ENCODE measurements at places on chromosomes 16 and 17.
A peak's percentile ranks its signal among the peaks of the same experiment; 100 is the strongest.

- DNase-seq = no peak
Measured at GRCh38 chr17:55959756-55960155, 193.5 kb upstream of the ANKFN1 start.

DNA sequence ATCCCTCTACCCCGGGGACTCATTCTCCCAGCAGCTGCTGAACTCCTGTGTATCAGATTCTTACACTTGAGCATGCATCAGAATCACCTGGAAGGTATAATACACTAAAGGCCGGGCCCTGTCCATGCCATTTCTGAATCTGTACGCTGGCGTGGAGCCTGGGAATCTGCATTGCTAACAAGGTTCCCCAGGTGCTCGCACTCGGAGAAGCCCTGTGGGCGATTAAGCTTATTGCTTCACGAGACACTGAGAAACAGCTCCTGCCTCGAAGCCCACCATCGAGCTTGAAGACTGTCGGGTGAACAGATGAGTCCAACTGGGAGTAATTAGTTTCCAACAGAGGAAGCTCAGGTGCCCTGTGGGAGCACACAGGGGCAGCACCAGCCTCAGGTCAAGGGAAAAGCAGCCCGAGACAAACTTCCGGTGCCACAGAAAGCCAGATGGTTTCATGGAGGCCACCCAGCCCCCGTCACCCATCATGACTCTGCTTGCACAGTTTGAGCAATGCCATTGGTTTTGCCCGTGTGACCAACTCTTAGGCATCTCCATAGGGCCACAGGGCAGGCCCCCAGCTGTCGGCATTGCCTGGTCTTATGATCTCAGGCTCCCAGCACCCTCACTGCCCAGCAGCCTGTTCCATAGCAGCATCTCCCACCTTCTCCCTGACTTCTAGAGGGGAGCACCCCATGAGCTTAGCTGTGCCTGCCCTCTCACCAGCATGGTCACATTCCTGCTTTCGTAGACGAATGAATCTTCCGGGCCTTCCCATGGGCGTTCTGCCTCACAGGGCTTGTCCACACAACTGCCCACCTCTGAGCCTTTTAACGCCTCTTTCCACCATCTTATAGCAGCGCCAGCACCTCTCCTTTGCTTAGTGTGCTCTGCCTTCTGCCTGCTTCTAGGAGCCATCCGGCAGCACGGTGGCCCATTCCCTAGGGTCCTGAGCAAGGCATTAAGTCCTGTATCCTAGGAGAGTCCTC, 10.9 kb downstream of the CTRB2 start:
- no peak for DNase-seq

DNA sequence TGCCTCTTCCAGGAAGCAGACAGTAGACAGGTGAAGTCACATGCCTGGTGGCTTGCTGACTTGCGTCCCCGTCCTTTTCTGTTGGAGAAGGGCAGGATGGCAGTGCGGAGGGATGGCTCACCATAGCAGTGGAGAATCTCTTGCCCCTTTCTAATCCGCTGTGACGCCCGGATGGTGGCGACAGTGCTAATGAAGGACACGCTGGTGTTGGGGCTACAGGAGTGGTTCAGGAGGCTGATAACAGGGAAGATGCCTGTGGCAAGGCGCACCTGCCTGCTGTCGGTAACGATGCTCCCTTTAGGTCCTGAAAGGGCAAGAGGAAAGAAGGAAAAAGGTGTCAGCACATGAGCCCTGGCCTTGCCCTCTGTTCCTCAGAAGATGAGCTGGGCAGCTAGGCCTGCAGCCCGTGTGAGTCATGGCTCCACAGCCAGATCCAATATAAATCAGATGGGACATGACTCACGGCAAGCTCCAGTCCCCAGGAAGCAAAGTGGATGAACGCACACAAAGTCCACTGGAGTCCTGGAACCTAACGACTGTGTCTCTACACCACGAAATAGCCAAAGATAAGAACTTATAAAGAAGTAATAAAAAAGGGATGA, 25.5 kb downstream of the SERPINF1 start:
- no peak for DNase-seq

DNA sequence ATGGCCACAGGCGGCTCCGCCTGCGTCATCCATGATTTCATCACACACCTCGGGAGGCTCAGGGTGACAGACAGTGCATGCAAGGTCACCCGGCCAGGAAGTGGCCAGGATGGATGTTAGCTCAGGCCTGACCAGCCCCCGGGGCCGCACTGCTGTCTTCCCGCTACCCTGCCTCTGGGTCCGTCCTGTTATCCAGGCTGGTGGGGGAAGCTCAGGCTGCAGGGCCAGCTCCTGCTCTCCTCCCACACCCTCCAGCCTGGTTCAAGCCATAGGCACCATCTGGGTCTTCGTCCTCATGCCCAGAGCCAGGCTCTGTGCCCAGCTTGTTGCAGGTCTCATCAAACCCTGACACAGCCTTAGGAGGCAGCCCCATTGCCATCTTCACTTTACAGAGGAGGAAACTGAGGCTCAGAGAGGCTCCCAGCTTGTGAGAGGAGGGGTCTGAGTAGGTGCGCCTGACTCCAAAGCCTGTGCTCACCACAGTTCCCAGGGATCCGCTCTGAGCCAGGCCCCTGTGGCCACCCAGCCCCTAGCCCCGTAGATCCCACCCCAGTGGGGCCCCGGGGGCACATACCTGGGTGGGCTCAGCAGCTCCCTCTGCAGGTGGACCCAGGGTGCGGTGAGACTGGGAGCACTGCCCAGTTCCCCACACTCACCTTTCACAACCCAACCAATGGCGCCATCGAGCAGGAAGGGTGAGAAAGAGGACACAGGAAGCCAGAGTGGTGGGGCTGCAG, 412 bp upstream of the ADGRG3 start:
- no peak for DNase-seq

DNA sequence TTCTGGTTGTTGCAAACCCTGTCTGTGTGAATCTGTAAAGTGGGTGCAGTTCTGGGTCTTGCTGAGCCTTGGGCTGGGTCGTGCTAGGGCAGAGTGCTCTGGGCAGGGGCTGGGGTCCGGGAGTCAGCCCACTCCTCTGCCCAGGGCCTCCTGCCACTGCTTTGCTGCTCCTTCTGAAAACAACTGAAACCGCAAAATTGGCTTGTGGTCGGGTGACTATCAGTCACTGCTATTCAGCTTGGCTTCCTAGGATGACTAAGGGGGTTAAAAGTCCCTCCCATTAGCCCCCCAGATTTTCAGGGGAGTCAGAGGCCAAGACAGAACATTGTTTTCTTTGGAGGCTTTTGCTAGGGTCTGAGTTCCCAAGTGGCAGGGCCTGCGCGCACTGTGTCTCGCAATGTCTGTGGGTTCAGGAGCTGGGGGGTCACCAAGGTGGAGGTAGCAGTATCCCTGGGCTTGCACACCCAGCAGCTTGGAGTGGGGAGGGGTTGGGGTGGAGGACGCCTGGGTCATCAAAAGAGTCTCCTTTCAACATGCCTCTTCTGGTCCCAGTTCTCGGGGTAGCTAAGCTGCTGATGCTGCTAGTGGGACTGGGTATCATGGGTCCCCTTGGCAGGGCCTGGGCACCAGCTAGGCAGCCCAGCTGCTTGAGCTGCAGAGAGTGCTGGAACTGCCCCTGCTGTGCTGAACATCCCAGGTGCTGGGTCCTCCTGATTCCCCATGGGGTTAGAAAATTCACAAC, 13.5 kb upstream of the TBX21 start:
- no peak for DNase-seq

- no peak for DNase-seq
Measured at GRCh38 chr17:82419540-82419939, 1.2 kb upstream of the OGFOD3 start.

DNA sequence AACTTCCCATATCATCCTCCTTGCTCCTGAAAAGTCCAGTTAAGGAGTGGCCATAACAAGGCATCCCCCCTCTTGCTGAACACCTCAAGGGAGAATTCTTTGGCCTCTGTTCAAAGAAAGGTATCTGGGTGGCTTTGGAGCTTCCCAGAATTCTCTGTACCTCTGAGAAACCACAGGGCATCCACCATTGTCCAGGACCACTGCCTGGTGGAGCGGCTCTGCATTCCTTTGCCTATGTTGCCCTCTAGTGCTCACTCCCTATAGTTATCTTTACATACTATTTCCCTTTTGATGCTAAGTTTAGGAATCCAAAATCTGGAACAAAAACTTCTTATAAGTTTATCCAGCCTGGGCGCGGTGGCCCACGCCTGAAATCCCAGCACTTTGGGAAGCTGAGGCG, 30.3 kb downstream of the CHD9NB start:
- DNase-seq = peak; percentile 9

DNA sequence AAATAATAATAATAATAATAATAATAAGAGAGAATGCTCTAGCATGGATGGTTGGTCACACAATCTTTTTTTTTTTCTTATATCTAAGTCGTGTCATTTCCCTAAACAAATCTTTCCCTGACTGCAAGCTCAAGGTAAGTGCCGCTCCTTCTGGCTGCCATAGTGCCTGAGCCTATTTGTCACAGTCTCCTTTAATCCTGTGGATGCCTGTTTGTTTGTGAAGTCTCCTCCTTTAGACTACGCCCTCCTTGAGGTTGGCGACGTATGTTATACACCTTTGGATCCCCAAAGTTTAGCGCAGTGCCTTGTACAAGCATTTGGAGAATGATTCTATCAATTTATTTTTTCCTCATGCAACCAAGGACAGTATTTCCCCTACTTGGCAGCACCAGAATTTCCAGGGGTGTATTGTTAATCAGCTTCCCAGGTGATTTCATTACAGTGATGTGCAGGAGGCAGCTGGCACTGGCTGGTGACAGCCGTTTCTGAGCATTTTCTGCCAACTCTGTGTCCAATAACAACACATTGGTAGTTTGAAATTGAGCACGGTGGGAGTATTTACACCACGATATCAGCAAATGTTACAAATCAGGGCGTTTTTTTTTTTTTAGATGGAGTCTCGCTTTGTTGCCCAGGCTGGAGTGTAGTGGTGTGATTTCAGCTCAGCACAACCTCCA, 26.6 kb downstream of the TMEM238L start:
- no peak for DNase-seq

DNA sequence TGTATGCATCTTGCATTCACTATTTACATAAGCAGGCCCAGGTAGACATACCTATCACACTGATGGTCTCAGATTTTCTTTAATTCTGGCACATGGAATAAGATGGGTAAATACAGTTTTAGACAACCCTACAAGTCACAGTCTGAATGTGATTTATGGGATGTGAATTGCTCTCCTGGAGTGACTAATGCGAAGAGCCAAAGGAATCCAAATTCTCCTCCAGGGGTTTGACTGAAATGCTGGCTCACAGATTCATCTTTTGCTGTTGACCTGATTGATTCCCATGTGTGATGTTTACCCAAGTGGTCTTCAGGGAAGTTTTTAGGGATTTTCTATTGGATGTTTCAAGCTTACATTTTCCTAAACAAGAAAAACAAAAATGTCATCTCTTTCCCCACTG, 277.9 kb upstream of the MON1B start:
- DNase-seq = no peak

GRCh38 chr17:81817758-81818147, 13.8 kb downstream of the GCGR start:
- no peak for DNase-seq

DNA sequence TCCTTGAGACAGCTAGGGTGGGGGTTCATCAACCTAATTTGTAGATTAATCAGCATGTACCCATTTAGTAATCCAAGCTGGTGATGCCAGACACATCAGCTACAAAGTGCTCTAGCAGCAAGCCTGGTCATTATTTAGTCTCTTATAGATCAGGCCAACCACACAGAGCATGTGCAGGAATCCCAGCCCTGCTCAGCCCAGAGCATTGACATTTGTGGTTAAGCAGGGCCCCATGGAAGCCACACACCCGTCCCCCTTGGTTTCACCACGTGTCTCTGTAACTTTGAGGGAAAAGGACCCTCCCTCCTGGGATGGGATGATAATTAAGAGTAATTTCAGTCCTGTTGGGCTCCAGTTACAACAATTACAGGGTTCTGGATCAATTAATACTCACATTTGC, 268.8 kb upstream of the RPL38 start:
- no peak for DNase-seq
